Left colon (tissue), 2 donors: ENCODE measurements at places on chromosomes 3 and 15.

DNA sequence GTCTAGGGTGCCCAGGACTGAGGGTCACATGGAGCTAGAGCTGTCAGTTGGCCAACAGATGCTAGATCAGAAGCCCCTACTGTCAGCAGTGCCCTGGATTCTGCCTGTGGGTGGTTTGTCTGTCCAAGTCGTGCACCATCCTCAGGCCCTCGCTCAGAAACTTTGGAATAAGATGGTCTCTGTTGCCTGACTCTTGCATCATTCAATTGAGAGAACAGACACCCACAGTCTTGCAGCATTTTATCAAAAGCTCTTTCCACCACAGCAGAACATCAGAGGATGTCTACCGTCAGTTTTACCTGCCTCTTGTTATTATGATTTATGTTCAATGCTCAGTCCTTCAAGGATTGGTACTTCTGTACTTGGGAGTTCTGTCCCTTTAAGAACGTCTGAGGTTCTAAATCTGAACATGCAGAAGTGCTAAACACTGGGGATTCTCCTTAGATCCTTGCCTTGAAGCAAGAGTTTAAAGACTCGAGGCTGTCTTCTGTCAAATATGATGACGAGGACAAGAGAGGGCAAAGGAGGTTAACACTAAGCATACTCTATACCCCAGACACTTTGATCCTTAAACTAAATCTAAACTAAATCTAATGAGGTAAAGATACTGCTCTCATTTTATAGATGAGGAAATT is 4.8 kb downstream of the AQP9 start:
- no peak for DNase-seq

DNA sequence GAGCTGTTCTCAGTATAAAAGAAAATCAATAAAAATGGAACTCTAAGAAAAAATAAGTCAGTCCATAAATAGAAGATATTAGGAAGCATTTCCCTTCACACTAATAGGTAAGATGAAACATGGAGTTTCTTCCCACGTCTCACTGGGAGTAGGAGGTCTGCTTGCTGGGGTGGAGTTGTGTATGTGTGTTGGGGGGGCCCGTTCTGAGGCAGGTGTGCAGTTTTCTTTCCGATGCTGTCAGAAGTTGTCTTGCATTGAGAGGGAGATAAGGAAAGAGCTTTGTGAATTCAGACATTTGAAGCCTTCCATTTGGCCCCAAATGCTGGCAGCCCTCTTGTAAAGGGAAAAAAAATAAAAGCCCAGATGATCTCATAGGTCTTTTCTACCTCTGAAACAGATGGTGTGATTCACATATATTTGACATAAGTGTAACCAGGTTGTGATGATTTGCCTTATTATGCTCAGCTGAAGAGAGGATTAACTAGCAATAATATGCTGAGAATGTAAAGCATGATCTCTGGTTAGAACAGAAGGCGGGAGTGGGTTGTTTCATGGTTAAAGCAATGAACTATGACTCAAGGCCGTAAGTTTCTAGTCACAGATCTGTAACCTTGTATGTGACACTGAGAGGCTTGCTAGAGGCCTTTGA is 8.8 kb downstream of the RASGRP1 start:
- DNase-seq: no peak

DNA sequence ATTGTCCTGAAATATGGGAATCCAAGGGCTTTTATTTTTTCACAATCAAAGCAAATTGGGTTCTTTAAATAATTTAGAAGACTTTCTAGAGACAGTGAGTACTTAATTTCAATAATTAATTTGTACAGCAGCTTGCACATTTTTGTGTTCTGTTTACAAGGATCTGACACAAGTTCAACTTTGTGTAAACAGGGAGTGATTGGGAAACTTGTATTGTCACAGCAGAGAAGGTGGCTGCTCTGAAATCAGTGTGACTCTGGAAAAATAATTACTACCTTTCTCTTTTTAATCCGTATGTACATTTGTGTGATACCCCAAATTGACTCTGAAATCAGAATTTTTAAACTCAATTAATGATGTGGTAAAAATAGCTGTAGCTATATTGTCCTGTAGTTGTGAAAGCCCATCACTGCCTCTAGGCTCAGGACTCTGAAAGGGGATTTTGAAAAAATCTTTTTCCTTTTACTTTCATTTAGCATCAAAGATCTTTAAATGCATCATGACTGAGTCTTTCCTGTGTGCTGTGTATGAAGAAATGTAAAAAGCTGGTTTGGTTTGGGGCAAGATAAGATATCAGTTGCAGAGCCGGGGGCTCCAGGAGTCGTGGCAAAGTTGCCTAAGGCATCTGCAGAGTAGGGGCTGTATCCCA is 45.1 kb downstream of the MFSD1 start:
- no peak for DNase-seq

DNA sequence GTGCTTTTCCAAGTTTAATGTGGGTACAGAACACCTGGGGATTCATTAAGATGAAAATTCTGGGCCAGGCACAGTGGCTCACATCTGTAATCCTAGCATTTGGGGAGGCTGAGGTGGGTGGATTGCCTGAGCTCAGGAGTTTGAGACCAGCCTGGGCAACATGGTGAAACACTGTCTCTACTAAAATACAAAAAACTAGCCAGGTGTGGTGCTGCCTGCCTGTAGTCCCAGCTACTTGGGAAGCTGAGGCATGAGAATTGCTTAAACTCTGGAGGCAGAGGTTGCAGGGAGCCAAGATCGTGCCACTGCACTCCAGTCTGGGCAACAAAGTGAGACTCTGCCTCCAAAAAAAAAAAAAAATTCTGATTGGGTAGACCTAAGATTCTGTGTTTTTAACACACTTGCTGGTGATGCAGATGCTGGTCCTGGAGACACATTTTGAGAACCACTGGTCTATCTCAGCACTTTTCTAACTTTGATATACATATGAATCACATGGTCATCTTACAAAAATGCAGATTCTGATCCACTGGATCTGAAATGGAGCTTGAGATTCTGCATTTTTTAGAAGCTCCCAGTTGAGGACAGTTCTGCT is 223.8 kb upstream of the SATB1 start:
- DNase-seq: no peak

DNA sequence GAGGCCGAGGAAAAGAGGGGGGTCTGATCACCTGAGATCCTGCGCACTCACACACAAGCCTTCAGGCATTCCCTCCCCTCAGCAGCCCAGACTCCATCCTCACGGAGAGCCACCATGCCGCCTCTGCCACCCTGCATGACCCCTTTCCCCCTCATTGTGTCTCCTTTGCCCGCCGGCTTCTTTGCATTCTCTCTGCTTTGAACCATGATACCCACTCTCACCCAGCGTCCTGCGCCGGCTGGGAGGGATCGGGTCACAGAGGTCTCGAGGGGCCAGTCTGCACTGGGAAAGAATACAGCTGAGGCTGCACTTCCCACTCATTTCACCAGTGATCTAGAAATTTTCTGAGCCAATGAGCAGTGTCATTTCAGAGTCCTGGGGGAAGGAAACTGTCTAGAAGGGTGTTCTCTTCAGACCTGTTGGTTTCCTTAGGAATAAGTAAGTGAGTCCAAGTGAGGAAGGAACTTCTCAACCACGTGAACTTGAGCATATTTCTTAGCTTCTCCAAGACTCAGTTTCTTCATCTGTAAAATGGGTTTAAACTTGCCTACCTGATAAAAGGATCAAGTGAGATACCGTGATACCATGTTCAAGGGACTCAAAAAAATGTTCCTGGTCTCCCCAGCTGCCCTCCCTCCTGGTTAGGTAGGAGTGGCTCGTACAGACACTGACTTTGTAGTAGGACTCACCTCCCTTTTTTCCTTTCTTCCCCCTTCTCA is 96.7 kb downstream of the TOP2B start:
- DNase-seq: no peak

GRCh38 chr3:12268049-12268735 is 20.7 kb upstream of the PPARG start:
- DNase-seq: no peak

- DNase-seq: peak; percentile 44
These were observed 225 bp downstream of the RHOA start for GRCh38 chr3:49411535-49411967.

DNA sequence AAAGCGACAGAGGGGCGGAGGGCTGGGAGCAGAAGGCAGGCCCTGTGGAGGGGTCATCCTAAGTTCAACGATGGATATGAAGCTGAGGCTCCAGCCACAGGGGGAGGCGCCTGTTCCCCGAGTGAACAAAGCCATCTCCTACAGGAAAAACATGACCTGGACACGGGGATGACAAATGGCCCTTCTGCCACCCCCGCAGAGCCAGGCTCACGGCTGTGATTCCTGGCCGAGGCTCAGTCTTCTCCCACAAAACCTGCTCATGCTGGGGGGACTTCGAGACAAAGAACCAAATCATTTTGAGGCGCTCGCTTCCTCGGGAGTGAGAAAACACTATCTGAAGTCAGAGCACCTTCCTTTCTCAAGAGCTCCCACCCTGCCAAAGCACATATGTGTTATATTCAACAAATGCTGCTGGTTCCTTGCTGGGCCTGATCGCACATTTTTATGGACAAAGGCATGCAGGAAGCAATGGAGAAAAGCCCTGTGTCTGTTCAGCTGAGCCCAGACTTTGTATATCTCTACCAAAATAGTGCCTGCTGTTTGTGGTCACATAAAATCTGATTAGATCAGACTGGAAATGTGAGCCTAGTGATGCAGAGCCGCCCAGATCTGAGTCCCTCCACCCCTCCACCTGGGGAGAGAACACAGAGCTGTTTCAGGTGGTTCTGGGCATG is 5.6 kb downstream of the RBP1 start:
- no peak for DNase-seq
